Stimulated activated effector memory CD8-positive, alpha-beta T cell treated with anti-CD3 and anti-CD28 coated beads, Interleukin-12 subunit alpha, Interleukin-12 subunit beta, amount 100 ng/mL, for 72 hours (primary cell): ENCODE measurements at places on chromosomes 5 and 9.

- DNase-seq, result peak; percentile 83
Measured at GRCh38 chr9:97889941-97890887, 32.1 kb downstream of the TRMO start.

DNA sequence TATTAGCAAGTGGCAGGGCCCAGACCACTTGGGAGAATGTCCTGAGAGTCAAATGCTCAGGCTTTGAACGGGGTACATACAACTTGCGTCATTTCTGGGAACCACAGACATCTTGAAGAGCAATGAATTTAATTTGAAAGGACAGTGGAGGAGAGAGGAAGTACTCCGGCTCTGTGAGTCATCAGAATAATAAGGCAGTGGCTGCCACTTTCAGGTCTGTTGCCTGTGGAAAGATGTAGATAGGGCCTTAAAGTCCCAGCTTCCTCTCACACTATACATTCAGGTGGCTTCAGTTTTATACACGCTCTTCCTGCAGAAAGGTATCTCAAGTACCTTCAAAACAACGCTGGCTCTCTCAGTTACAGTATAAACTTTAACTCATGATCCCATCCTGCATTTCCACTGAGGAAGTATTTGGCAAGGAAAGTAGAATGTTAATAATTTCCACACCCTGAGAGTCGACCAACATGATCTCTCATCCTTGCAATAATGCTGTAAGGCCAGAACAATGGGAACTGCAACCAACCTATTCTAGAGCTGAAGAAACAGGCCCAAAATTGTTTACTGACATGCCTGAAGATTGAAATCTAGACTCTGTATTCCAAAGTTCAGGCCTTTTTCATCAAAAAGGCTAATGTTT lies 6.8 kb upstream of the PRUNE2 start:
- DNase-seq, result no peak

DNA sequence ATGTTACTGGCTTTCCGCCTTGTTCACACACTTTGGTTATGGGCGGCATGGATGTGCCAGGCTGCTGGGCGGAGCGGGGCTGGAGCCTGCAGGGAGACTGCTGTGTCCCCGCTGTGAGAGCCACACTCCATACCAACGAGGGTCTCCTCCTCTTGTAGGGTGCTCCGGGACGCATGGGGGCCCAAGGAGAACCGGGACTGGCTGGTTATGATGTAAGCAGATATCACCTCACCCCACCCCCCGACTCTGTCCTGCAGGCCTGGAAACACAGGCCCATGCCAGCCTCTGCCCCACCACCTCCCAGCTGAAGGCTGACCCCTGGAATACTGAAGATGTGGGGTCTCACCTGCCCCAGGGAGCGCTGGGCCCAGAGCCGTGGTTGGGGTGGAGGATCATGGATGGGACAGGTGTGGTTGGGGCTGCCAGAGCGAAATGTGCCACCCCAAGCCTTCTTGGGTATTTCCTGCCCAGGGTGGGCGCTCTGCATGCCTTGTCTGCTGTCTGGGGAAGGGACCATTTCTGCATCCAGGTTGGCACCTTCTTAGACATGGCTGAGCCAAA lies 39.3 kb upstream of the ORM1 start:
- no peak for DNase-seq

DNA sequence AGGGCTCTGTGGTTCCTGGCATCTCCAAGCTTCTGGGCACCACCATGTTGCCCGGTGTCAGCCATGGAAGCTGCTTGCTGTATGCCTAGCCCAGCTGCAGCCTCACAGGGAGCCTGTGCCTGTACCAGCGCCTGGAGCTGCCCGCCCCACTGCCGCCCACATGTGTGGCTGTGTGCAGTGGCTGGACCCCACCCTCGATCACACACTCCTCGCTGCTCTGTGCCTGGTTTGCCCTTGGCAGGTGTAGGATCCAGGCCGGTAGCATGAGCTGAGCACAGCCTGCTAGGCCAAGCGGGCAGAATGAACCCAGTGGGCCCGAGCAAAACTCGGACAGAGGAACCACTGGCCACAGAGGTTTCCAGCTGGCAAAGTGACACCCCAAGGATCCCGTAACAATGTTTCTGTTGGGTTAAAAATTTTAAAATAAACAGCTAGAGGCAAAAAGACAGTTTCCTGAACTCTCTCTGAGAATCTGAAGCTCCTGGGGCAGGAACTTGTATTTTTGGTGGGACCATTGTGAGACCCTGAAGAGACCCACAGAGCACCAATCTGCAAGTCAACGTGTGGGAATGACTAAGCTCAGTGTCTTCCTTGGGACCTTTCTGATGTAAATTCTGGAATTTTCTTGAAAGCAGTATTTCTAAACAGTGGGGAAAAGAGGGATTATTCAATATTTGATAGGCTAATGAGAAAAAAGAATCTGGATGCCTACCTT lies 73.1 kb upstream of the CCDC112 start:
- no peak for DNase-seq

DNA sequence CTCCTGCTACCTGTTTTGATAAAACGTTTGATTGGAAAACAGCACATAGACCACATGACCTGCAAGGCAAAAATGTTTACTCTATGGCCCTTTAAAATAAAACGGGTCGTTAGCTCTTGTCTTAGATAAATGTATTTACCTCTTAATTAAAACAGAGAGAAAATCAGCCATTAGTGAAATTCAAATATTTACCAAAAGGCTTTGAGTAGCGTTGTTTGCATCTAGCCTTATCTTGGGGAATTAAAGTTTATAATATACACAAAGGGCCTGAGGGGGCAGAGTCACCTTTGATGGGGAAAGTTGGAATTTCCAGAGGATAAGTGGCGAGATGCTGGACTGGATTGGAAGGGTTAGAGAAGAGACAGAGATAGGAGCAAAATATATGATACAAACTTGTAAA lies 111.3 kb downstream of the FBXO4 start:
- DNase-seq, result no peak

DNA sequence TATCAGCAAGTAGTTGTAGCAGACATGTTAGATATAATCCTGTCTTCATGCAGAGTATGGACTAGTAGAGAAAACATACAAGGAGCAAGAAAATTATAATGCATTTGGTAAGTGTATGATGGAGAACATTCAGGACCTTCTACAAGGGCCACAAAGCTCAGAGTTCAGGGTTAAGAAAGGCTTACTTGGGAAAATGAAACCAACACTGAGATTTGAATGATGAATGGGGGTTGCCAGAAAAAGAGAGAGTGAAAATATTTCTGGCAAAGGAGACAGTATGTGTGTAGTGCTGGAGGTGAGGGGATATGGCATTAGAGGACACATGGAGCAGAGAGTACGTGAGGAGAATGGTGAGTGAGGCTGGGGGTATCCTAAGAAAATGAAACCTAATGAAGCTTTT lies 169.8 kb upstream of the STK32A start:
- DNase-seq, result no peak

GRCh38 chr5:171978519-171978918 lies 27.9 kb downstream of the FBXW11 start:
- no peak for DNase-seq

DNA sequence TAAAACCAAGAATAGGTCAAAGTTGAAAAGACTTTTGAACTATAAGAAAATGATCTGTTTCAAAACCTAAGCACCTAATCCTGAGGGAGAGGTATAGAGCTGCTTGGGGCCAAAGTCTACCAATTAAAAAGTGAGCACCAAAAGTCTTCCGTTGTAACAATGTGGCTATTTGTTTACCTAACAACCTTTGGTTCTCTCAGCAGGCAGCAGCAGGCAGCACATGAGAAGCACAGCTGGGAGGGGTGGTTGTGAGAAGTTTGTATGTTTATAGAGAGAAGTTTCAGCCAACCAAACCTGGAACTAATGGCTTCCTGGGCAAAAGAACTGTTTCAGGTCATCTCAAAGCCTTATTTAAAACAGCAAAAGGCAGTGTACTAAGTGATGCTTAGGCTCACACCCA lies 59.8 kb upstream of the TBC1D9B start:
- DNase-seq, result no peak

- no peak for DNase-seq
Measured at GRCh38 chr5:115309751-115310370, 13.4 kb upstream of the CCDC112 start.

GRCh38 chr9:33125461-33125860 lies 41.7 kb downstream of the B4GALT1 start:
- no peak for DNase-seq

- DNase-seq, result peak; percentile 84
Measured at GRCh38 chr9:34380511-34381315, 4.0 kb upstream of the MYORG start.

- DNase-seq, result peak; percentile 20
Measured at GRCh38 chr5:151770383-151771258, 1.1 kb upstream of the G3BP1 start.

GRCh38 chr5:25754895-25755294 lies 1110.1 kb upstream of the CDH10 start:
- DNase-seq, result no peak
